ENCODE measurements at places on chromosomes 7 and 10.
A peak's percentile ranks its signal among the peaks of the same experiment; 100 is the strongest.

DNA sequence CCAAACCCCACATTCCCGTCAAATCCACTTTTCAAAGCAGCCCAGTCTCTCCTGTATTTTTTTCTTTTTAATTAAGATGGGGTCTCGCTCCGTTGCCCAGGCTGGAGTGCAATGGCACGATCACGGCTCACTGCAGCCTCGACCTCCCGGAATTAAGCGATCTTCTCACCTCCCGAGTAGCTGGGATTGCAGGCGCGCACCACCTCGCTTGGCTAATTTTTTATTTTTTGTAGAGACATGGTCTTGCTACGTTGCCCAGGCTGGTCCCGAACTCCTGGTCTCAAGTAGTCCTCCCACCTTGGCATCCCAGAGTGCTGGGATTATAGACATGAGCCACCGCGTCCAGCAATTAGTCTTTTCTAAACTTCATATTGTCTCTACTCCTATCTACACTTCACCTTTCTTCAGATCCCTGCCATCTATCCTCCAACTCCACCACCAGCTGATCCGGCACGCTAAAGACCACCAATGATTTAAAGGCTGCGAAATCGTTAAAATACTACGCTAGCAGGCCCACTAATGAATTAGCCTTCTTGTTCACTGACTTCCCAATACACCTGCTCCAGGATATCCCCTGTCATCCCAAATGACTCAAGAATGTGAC is 525 bp upstream of the CHUK start:
- DNase-seq: no peak

DNA sequence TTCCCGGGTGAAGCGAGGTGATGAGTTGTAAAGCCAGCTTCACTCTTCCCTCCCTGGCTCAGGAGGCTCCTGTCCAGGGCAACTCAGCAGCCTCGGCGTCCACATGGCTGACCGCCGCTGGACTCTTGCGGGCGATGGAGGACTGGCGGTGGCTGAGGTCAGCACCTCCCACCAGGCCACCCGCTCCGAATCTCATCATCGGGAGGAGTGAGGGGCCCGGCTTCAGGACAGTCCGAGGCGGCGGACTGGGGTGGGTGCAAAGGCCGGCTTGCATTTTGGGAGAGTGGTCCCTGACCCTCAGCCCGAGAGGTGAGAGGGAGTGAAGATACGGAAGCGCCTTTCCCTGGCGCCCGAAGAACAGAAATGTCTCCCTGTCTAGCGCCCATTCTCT is 759 bp downstream of the DNAJB12 start:
- DNase-seq: no peak

GRCh38 chr7:112969946-112970345 is 116.7 kb downstream of the GPR85 start:
- no peak for DNase-seq

DNA sequence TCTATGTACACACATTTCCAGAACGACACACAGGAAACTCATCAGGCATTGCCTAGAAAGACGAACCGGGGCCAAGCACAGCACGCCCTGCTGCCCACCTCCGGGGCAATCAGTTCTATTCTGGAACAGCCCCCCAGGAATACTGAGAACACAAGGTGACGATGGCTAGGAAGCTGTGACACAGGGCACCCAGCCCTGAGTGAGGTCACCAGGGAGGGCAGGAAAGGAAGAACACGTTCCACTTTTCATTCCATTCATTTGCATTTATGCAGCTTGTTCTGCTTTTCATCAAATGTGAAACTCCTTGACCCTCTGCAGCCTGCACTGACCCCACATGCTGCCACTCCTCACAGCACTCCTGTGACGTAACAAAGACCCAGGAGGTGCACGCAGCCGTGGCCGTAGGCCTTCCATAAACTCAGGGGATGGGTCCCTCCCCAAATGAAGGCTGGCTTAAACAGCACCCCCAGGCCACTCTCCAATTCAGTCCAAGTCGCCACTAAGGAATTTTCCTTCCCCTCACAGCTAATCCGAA is 28.9 kb downstream of the MAD1L1 start:
- DNase-seq: no peak

GRCh38 chr10:53646525-53646924 is 873.9 kb upstream of the MBL2 start:
- no peak for DNase-seq

GRCh38 chr10:35644050-35644950 is 2.2 kb upstream of the FZD8 start:
- no peak for DNase-seq

- peak; percentile 78 for DNase-seq
Measured at GRCh38 chr10:80202934-80203834, 2.2 kb downstream of the ANXA11 start.

DNA sequence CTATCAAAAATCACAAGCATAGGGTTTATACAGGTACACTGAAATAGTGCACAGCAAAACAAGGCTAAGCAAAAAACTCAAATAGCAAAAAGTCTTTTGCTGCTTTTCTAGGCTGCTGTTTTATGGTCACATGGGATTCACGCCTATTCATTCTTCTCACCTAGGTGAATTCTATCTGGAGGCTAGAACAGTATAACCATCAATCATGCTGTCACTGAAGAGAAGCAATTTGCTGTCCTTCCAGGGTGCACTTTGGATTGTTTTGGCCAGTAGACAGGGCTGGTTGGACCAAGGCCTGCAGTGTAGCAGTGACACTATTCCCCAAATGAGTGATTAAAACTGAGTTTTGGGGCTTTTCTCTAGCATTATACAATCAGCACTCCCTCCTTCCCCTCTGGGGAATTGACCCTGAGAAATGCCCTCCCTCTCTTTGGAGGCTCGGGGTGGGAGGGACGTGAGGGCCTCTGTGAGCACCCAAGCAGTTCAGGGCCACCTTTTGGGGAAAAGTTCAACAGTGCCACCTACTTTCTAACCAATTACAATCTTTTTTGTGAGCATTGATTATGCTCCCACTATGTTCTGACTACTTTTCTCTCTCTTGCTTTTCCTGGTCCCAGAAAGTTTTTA is 16.2 kb upstream of the SND1 start:
- DNase-seq: no peak

- DNase-seq: no peak
Measured at GRCh38 chr10:26359670-26360069, 78.5 kb upstream of the APBB1IP start.

DNA sequence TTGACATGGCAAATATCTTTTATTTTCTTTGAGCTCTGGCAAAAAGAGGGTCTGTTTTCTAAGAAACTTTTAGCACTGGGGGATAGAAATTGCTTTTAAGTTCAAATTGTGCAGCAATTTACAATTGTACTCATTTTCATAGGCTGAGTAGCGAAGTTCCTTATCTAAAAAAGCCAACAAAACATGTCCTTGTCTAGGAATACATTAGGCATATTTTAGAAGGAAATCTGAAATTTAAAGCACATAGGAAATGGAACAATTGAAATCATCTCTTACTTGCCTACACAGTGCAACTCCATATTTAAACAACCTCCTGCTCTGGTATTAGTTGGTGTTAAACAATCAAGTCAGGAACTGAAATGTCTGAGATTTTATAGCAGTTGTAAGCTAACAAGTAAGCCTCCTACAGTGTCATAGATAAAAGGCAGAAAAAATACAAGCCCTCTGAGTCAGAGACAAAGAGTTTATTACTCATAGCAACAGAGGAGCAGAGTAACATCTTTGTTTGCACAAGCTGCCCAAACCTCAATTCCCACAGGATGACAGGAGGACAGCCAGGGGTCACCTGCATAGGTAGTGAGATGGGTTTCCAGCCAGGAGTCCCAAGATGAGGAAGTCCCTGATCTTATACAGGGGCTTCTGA is 280.2 kb upstream of the HGF start:
- no peak for DNase-seq

All from activated CD8-positive, alpha-beta memory T cell treated with anti-CD3 and anti-CD28 coated beads, Interleukin-2, amount 50 U/mL, for 48 hours (primary cell).